ENCODE measurements at places on chromosomes 5 and 9.
A peak's percentile ranks its signal among the peaks of the same experiment; 100 is the strongest.

- DNase-seq: no peak
Measured at GRCh38 chr9:79447762-79448161, 124.0 kb upstream of the TLE4 start.

DNA sequence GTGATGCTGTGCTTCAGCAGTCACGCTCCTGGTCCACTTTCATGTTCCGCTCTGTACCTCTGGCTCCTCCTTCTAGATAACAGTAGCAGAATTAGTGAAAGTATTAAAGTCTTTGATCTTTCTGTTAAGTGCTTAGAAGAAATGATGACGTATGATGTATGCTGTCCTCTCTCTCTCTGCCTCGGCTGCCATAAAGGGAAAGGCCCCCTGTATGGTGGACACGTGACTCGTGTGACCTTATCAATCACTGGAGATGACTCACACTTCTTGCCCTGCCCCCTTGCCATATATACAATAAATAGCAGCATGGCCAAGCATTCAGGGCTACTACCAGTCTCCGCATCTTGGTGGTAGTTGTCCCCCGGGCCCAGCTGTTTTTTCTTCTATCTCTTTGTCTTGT, 100.3 kb downstream of the SYK start:
- no peak for DNase-seq

- no peak for DNase-seq
Measured at GRCh38 chr9:8011974-8012373, 212.4 kb upstream of the DMAC1 start.

GRCh38 chr5:126115059-126115629, 308.1 kb upstream of the GRAMD2B start:
- no peak for DNase-seq

- no peak for DNase-seq
Measured at GRCh38 chr9:88179062-88179521, 40.8 kb upstream of the SPATA31C2 start.

DNA sequence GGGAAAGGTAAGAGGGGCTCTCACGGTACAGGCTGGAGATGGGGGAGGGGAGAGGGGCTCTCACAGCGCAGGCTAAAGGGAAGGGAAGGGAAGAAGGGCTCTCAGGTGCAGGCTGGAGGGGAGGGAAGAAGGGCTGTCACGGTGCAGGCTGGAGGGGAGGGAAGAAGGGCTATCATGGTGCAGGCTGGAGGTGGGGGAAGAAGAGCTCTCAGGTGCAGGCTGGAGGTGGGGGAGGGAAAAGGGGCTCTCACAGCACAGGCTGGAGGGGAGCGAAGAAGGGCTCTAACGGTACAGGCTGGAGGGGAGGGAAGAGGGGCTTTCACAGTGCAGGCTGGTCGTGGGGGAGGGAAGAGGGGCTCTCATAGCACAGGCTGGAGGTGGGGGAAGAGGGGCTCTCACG, 4.6 kb downstream of the SLC6A18 start:
- DNase-seq: no peak

DNA sequence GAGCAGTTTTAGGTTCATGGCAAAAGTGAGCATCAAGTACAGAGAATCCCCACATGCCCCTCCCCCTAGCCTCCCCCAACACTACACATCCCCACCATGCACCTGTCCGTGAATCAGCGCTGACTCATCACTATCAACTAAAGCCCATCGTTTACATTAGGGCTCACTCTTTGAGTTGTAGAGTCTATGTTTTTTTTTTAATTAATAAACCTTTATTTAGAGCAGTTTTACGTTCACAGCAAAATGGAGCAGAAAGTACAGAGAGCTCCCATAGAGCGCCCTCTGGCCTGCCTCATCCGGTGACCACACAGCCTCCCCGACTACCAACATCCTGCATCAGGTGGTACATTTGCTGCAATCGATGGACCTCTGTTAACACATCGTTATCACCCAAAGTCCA, 47.9 kb upstream of the UNC5A start:
- no peak for DNase-seq

DNA sequence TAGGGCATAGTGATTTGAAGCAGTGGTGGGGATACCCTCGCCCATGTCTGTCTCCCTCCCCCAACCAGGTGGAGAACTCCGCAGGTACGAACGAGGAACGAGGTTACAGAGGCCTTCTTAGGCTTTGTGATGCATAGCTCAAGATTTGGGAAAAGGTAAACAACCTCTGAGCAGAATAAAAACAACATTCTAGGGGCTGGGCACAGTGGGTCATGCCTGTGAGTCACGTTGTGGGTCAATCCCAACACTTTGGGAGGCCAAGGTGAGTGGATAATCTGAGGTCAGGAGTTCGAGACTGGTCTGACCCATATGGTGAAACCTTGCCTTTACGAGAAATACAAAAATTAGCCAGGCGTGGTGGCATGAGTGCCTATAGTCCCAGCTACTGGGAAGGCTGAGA, 3.6 kb upstream of the LCP2 start:
- DNase-seq: no peak

DNA sequence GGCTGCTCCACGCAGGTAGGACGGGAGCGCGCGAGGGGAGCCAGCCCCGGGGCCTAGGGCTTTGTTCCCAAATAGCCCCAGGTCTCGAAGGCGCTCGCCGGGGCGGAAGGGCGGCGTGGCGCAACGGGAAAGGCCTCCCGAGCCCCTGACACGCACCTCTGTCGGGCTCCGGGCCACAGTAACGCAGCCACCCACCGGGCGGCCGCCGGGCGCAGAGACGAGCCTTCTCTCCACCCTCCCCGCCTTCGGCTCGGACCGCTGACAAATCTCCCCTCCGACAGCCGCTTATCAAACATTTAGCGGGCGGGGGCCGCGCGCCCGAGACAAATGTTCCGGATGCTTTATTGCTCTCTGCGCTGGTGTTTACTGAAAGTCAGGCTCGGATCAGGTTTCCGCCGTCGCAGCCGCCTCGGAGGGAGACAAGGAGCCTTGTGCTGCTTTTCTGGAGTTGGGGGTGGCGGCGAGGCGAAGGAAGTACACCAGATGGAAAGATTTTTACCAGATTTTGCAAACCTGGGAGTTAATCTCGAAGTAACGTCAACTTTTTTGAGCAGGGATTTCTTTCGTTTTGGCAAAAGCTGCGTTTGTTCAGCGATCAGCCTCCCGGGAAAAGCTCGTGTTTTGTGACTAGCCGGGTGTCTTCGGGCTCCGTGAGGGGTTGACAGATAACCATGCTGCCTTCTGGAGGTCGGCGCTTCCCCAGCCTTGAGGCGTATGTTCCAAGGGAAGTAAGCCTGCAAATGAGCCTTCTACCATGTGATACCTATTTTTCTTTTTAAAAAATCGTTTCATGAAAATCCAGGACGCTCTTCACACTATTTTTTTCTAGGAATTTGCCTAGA, 950 bp downstream of the RGMB start:
- DNase-seq: peak; percentile 24

DNA sequence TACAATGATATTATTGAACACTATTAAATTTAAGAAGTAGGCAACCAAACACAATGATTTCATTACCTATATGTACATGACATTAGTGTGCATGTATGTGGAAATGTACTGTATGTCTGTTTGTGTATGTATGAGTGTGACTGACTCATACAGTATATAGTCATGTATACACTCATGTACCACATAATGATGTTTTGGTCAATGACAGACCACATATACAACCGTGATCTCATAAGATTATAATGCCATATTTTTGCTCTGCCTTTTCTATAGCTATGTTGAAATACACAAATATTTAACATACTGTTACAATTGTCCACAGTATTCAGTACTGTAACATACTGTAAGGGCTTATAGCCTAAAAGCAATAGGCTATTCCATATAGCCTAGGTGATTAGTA, 19.7 kb downstream of the SVEP1 start:
- DNase-seq: no peak

DNA sequence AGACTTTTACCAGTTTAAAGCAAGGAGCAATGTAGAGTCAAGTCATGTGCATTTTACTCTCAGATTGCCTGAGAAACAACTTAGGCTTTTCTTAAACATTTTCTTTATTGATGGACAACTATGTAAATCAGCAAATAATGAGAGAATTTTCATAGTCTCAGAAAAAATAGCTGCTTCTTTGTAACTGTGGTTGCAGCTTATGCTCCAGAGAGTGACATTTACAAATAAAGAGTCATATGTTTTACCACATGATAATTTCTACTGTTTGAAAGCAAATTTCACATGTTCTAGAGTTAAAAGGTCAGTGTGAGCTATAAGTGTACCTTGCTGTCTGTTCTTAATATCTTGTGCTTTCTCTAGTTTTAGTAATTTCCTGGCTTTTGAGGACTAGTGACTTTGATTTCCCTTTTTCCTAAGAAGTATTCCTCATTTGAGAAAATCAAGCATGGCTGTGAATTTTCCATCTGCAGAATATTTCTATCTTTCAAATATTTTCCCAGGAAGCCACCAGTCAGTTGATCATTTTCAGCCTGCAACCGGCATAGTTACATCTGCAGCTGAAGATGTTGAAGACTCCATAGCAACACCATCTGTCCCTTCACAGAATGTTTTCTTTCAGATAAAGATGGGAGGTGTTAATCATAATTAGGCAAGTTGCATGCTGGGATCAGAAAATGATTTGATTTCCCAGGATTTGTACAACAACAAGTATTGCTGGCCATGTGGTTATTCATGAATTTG, 229.9 kb downstream of the SGCD start:
- peak; percentile 46 for DNase-seq

DNA sequence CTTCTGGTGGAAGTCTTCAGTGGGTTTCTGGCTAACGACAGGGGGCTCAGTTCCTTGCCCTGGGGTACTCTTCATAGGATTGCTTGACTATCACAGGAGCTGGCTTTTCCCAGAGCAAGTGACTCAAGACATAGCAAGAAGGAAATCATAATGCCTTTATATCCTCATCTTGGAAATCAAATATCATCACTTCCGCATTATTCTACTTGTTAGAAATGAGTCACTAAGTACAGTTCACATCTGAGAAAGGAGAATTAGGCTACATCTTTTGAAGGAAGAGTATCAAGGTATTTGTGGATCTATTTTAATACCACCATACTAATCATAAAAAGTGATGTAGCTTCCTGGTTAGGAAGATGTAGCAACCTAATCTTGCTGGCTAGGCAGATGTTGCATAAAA, 148.2 kb upstream of the RAI14 start:
- DNase-seq: no peak

GRCh38 chr9:137319739-137320551, 17.9 kb upstream of the NRARP start:
- no peak for DNase-seq

DNA sequence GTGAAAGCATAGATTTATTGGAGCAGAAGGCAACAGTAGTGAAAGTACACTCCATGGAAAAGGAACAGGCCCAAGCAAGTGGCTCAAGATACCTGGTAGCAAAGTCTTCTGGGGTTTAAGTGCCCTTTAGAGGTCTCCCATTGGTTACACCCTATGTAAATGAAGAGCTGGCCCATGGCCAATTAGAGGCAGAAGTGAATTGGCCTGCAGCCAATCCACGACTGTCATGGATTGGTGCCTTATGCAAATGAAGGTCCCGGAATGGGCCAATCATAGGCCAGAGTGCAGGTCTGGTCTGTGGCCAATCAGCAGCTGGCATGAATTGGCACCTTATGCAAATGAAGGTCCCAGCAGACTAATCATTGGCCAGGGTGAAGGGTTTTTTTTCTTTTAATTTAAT, 64.2 kb upstream of the PCSK5 start:
- DNase-seq: no peak

- no peak for DNase-seq
Measured at GRCh38 chr9:113957821-113958341, 81.8 kb downstream of the ZNF618 start.

GRCh38 chr9:38074441-38074961, 5.5 kb upstream of the SHB start:
- no peak for DNase-seq

- DNase-seq: no peak
Measured at GRCh38 chr5:152995214-152995725, 495.2 kb upstream of the GRIA1 start.

- DNase-seq: peak; percentile 34
Measured at GRCh38 chr5:79513308-79513703, 628 bp downstream of the HOMER1 start.

GRCh38 chr5:14767735-14768507, 103.4 kb downstream of the OTULIN start:
- no peak for DNase-seq

GRCh38 chr5:129718471-129719090, 29.3 kb upstream of the MINAR2 start:
- DNase-seq: no peak

DNA sequence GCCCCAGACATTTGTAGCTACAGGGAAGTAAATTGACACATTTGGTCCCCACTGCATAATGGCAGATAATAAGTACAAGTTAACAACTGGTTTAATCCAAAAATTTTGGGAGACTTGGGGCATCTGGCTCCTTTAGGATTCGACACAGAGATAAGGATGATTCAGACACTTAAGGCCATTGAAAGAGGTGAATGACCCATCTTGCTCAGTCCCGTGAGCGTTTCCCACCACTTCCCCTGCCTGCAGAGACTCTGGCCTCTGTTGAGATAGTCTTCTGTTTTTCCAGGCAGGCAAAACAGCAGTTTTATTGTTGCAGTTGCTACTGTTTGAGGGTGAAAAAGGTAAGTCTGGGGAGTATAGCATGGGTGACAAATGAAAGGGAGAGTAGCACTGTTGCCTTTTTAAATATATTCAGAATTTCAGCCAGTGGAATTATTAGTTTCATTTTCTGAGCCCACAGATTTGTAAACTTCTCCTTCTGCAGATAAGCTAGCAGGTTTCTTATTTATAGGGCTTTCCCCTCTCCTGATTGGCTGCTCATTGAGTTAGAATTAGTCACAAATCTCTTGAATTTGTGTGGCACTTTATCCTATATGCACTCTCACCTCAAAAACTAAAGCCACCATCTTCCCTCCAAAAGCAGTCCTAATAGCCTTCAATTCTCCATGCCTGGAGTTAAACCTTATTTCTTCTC, 19.3 kb downstream of the ACO1 start:
- no peak for DNase-seq

- no peak for DNase-seq
Measured at GRCh38 chr5:77558266-77558665, 66.2 kb upstream of the WDR41 start.

DNA sequence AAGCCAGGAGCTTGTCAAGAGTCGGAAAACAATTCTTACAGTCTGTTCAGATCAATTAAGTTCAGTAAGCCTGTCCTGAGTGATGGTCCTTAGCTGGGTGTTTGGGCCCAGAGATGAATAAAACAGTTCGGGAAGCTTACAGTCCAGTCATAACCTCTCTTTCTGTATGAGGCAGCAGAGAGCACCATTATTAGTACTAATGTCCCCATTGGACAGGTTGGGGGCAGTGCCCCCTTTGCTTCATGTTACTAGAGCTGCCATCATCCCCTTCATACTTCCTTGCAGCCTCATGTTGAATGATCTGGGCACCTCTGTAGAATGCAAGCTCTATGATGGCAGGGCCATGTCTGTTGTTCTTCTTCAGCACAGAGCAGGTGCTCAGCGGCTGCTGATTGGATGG, 9.8 kb downstream of the DOCK2 start:
- no peak for DNase-seq

DNA sequence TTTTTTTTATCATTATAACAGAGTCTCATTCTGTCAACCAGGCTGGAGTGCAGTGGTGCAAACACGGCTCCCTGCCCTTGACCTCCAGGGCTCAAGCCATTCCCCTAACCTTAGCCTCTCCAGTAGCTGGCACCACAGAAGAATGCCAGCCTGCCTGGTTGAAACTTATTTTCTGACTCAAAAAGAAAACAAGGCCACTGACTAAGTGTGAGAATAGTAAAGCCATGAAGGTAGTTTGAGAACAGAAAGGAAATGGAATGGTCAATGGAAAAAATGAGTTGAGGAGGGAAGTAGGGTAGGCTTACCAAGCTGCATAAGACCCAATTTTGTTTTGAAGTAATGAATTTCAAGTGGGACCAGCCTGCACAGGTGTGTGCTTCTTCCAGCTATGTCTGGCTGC, 82.8 kb upstream of the RORB start:
- no peak for DNase-seq

All from NCI-H1694 treated with DMSO at 0.1 percent for 48 hours (cell line).